ENCODE measurements at places on chromosomes 3 and 15.
A peak's percentile ranks its signal among the peaks of the same experiment; 100 is the strongest.

DNA sequence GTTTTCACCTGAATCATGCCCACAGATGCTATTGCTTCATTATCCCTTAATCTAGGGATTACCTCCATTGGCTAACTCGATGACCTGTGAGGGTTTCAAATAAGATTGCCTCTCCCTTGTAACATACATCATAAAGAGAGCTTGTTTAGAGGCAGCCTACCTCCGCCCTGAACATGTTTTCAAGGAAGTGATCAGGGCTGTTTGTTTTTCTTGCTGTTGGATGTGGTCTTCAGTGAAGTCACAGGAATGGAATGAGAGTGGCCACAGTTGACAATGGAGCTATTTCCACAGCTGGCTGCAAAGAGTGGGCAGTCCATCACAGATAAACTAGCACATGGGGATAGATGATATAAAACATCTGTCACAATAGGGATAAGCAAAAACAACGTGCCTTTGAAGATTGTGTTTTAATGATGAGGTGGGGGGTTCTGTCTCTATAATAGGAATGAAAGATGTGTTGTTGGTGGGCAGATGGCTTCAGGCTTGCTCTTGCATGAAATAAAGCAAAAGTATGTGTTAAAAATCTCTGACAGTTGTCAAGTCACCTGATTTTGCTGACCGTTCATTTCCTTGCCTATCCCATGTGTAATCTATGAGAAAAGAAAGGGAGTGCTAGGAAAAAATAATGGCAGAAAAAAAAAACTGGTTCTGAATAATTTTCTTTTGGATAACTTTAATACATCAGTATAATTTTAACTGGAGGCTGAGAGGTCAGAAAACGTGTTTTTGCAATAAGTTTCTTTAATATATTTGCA lies 642.3 kb downstream of the RBMS3 start:
- DNase-seq: peak; percentile 71

- no peak for DNase-seq
Measured at GRCh38 chr3:106341087-106341486, 472.3 kb upstream of the CBLB start.

DNA sequence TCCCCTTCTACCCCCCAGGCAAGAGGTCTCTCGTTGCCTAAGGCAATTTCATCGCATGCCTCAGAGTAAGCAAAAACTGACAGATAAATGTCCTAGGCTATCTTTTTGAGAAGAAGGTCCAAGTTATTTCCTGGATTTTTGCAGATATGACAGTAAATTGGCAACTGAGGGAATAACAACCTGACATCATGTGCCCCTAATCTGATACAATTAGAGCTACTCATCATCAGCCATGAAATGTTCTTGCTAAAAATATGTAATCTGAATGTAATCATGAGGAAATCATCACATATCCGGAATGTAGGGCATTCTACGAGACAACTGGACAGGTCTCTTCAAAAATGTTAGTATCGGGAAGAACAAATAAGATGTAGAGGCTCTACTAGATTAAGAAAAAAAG lies 44.1 kb downstream of the TNIK start:
- no peak for DNase-seq

- DNase-seq: no peak
Measured at GRCh38 chr3:102089239-102089638, 239.9 kb downstream of the NFKBIZ start.

DNA sequence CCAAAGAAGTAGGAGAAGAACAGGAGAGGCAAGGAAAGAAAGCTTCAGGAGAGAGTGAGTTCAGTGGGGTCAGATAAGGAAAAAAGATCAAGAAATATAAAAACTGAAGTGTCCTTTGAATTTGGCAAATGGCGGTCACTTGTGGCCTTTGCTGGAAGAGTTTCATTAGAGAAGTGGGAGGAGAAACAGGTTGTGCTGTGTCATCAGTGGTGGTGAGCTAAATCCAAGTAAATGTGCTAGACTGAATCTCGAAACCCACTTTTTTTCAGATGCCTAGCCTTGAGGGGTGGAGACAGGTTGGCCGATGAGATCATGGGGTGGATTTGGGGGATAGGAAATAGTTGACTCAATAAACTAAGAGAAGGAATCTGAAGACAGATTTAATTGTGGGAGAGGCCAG lies 43.7 kb downstream of the CHRD start:
- DNase-seq: no peak

Data from kidney glomerular epithelial cell (primary cell).